Activated CD4-positive, alpha-beta T cell treated with anti-CD3 and anti-CD28 coated beads for 48 hours (primary cell): ENCODE measurements at places on chromosomes 3 and 15.

DNA sequence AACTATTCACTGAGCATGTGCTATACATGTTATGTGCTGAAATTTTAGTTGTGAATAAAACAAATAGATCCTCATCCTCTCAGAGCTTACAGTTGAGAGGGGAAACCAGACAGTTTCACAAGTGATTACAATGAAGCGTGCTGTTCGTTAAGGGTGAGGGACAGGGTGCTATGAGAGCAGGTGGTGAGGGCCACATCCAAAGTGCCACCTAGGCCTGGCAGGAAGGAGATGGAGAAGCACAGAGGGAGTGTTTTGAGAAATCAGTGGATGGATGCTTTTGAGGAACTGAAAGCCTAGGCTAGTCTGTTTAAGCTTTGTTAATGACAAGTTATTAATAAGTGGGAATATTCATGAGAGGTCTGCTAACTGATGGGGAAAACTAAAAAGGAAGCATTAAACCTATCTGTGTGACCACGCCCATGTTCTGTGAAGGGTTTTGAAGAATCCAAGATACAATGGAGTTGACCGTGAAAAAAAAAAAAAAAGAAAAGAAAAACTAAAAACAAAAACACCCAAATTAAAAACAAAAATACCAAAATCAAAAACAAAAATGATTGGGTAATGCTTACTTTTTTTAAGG lies 7.3 kb downstream of the MCTP2 start:
- DNase-seq: no peak

DNA sequence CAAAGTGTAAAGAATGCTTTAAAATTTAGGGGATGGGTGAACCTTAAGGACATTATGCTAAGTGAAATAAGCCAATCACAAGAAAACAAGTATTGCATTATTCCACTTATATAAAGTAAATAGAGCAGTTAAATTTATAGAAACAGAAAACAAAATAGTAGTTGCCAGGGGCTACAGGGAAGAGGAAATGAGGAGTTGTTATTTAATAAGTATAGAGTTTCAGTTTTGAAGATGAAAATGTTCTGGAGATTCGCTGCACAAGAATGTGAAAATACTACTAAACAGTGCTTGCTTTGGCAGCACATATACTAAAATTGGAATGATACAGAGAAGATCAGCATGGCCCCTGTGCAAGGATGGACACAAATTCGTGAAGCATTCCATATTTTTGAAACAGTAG lies 32.0 kb downstream of the DNAH12 start:
- DNase-seq: no peak

DNA sequence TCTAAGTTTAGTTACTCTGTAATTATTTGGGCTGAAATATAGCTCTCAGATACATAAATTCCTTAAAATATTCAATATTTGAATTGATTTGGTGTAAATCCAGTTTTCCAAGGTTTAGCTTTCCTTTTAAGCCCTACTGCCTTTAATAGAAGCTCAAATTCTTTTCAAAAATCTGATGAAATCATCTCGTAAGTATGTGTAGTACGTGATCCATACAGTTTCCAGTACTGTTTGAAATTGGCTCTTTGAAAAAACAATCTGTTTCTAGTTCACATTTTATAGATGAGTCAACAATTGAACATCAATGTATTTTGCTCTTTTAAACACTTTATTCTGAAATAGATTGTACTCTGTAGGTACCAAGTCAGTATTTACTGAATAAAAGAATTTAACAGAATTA lies 84.2 kb downstream of the LRRC49 start:
- DNase-seq: no peak

GRCh38 chr3:15525790-15526189 lies 4.3 kb upstream of the COLQ start:
- no peak for DNase-seq

DNA sequence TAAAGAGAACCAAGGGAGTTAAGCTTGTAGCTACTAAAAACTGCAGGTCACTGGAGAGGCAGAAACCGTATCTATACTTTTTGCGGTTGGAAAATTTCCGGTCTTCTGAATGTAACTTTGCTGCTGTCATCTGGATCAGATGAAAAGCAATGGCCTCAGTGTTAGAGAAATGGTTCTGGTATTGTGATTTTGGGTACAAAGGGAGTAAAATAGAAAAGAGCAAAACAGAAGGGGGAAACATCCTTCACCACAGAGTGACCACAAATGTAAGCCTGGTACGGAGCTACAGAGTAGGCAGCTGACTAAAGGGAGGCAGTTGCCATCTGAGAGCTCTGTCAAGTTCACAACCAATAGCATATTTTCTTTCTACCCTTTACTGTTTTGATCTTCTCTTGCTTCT lies 5.6 kb downstream of the CD96 start:
- DNase-seq: peak; percentile 57

GRCh38 chr15:79053894-79054293 lies 36.7 kb downstream of the RASGRF1 start:
- no peak for DNase-seq

DNA sequence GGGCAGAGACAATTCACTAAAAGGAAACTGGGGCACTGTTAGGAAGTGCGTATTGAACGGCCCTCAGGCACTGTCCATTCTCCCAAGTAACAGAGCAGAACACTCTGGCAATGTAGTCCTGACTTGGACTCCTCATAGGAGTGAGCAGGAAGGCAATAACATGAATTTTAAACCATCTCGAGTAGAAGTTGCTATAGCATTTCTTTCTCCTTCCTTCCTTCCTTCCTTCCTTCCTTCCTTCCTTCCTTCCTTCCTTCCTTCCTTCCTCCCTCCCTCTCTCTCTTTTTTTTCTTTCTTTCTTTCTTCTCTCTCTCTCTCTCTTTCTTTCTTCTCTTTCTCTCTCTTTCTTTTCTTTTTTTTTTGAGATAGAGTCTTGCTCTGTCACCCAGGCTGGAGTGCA lies 46.4 kb upstream of the TRA2B start:
- DNase-seq: no peak

- no peak for DNase-seq
Measured at GRCh38 chr3:100653604-100654294, 44.3 kb downstream of the ADGRG7 start.

DNA sequence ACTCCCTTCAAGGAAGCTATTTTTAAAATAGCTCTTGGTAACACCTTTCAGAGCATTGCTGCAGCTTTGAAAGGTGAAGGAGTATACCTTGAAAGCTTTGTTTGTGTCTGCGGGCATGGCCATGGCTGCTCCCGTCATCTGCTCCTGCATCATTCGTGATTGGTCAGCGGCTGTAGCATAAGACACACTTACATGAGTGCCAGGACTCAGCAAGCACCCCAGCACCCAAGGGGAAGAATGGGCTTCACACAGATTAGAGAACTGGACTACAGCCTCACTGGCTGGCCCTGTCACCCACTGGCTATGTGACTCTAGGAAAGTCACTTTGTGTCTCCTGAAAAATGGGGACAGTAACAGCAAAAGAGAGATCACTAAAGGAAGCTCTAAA lies 17.0 kb downstream of the EMC3 start:
- no peak for DNase-seq

GRCh38 chr3:36843065-36844051 lies 79.0 kb upstream of the DCLK3 start:
- peak; percentile 78 for DNase-seq

- DNase-seq: no peak
Measured at GRCh38 chr15:70539409-70539808, 223.9 kb downstream of the UACA start.

- no peak for DNase-seq
Measured at GRCh38 chr15:65336493-65337435, 32.3 kb downstream of the RNU5B-1 start.

DNA sequence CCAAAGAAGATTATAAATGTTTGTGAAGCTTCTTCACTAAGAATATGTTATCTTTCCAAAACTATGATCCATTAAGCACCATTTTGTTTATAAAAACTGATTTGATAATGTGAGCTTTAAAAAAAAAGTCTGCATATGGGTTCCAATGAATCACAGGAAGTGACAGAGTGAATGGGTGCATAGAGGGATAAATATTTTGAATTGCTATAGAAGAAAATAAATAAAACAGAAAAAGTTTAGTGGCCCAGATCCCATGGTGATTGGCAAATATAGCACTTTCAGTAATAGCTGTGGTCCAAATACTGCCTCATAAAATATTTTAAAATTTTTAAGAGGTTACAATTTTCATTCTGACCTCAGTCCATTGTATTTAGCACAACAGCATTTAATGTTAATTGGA lies 19.2 kb downstream of the CPA3 start:
- no peak for DNase-seq

DNA sequence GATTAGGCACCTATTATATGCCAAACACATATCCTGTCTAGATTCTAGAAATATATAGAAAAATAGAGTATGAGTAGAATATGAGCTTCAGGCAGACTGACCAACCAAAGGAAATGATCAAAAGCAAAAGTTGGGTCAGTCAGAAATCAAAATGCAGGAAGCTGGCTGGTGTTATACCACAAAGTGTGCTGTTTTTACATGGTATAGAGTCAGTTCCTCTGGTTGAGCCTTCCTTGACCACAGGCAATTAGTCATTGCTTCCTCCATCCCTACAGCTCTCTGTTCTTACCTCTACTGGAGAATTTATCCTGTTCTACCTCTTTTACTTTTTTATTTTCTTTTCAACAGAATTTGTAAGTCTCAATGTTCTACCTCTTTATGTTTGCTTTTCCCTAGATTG lies 149.8 kb downstream of the TMCO5A start:
- no peak for DNase-seq

DNA sequence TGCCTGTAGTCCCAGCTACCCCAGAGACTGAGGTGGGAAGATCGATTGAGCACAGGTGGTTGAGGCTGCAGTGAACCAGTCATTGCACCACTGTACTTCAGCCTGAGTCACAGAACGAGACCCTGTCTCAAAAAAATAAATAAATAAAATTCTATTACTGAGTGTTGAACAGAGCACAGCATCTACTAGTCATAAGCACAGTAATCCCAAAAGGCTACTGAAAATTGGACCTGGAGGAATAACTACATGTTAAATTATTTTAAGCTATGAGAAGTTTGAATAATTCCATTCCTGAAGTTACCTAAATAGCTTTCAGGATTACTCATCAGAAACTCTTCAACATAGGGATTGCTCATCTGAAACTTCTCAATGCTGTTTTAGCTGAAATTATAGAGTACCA lies 43.4 kb downstream of the ARMC8 start:
- peak; percentile 12 for DNase-seq

- DNase-seq: no peak
Measured at GRCh38 chr3:72437661-72438406, 410.4 kb downstream of the SHQ1 start.

- no peak for DNase-seq
Measured at GRCh38 chr3:109685084-109686079, 348.0 kb upstream of the DPPA4 start.
